ENCODE measurements at places on chromosomes 1 and 21.

GRCh38 chr1:154970631-154971340 lies at the start of gene SHC1:
Gene SHC1 (minus strand): TSS chr1:154970747. CDS start chr1:154970526, 221 bp downstream.
- no peak for DNase-seq

- DNase-seq: no peak
These were observed 11.2 kb downstream of the AGO1 start for GRCh38 chr1:35894183-35894582.

- no peak for DNase-seq
These were observed 2.1 kb downstream of the SAMD11 start for GRCh38 chr1:925561-926421.

DNA sequence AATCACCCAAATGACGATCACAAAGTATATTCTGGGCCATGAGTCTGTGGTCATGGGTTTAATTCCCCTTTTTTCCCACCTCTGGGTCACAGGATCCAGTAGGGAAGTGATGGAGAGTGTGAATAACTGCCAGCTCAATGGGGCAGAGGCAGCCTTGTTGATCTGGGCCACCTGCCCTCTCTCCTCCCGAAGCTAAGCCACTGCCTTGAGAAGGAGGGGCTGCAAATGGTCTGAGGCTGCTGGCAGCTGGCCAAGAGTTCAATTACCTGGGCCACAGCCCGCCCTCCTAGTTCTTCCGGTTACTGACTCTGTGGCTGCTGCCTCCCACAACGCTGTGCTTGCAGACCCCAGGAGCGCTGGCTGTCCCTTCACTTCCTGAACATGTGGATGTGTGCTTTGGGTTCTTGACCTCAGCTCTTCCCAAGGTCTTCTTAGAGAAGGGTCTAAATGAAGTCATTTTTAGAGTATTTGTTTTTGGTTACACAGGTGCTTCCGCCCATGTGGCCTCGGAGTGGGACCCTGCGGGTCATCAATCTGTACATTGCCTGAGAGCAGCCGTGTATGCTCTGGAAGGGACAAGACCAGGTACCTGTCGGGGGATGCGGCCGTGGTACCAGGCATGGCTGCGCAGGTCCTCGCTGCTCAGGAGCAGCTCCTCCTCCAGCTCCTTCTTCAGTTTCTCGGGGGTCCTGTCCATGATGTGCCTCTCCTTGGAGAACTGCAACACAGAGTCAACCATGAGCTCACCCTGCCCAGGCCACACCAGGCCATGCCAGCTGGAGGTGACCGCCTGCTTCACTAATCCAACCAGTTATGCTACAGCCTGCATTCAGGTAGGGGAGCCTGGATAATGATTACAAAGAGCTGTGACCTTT lies 89.7 kb downstream of the BCAR3 start:
- no peak for DNase-seq

- DNase-seq: no peak
These were observed 4.9 kb downstream of the SERTAD4 start for GRCh38 chr1:210237479-210237878.
